ENCODE measurements at places on chromosomes 7 and 10. TPM values are rescaled to one million over a fixed set of nuclear protein-coding genes. Genes with fewer than 3 reads are reported as not detected.

GRCh38 chr7:43624156-43624555 lies 41.2 kb downstream of the STK17A start:
- no peak for DNase-seq

DNA sequence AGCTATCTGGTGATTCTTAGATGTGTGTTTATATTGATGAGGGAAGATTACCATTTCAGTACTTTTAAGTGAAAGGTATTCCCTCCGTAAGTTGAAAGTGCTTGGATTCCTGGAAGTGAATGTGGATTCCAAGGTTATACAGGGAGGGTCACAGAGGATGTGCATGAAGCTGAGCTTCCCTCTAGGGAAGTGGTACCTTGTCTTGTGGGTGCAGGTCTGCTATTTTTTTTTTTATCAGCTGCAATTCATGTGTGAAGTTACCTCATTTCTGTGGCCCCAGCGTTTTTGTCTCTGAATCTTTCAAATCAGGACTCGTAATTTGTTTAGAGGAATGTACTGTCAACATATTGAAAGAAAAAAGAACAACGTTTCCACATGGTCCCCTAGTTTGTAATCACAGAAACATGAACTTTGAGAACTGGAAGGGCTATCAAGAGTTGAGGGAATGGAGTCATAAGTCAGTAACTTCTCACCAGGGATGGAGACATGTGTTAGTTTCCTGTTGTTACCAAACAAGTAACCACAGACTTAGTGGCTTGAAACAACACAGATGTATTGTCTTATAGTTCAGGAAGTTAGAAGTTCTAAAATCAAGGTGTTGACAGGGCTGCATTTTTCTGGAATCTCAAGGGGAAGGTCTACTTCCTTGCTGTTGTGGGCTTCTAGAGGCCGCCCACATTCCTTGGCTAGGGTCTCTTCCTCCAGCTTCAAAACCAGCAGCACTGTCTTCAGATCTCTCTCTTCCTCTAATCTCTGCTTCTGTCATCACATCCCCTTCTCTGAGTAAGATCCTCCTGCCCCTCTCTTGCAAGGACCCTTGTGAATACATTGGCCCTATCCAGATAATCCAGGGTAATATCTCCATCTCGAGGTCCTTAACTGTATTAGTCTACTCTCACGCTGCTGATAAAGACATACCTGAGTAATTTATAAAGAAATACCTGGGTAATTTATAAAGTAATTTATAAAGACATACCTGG lies 64.4 kb downstream of the RAB18 start:
- DNase-seq = no peak

DNA sequence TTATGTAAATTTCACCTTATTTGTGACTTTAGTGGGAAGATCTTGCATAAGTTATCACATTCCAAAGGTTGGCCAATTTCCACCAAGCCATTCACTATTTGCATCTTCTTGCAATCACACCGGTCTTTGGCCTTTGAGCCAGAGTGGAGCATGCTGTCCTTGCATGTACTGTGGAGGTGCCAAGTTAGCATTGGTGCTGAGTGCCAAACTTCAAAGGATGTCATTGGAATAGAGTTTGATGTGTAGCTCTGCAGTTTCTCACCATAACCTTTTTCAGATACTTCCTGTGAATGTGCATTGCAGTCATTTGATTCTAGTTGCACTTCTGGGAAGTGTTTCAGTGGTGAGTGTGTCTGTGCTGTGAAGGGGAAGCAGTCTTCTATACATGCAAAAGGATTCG lies 620.6 kb downstream of the SUGCT start:
- DNase-seq = no peak

GRCh38 chr7:106659963-106660861 lies 746 bp downstream of the CCDC71L start:
- peak; percentile 86 for DNase-seq

- no peak for DNase-seq
Observed at GRCh38 chr10:48273741-48274140, 755 bp downstream of the FRMPD2 start.

The WDR91 gene
- 10.7 TPM for total RNA-seq

DNA sequence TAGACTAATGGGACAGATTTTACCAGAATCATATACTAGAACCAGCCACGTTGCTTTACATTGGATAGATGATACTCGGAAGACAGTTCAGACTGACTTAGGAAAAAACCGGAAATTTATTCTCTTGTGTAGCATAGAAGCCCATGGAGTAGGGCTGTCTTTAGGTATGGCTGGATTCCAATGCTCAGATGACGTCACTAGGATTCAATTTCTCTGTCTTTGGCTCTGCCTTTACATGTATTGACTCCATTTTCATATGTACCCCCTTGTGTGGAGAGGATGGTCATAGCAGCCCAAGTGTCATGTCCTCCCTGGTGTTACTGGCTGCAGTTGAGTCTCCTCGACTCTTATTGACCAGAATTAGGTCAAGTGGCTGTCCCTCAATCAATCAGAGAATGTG lies 39.2 kb upstream of the SMNDC1 start:
- no peak for DNase-seq

GRCh38 chr10:16843252-16843870 lies 26.1 kb upstream of the RSU1 start:
- DNase-seq = no peak

DNA sequence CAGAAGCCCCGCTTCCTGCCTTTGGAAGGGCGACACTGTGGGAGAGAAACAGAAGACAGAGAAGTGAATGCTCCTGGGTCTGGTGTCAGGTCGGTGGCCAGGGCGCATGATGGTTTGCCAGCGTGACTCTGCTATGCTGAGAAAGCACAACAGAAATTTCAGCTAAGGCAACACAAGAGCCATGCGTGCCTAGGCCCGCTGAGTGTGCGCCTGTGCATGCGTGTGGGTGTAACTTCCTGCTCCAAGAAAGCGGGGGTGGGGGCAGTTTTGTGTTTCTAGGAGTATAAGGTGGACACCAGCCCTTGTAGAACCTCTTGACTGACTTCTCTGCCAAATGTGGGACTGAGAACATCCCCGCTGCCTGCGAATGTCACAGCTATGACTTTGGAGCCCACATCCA lies 6.2 kb downstream of the IGFBP3 start:
- DNase-seq = no peak

- DNase-seq = peak; percentile 20
Observed at GRCh38 chr7:154744256-154744860, 258.6 kb downstream of the PAXIP1 start.
